ENCODE measurements at places on chromosomes 4 and X. TPM values are rescaled to one million over a fixed set of nuclear protein-coding genes. Genes with fewer than 3 reads are reported as not detected.

The TCEAL1 gene
- total RNA-seq, result 12.5 TPM

The ZNF718 gene
- 6.9 TPM for total RNA-seq

The NKX1-1 gene
- total RNA-seq, result not detected

The SLC4A4 gene
- total RNA-seq, result 0.66 TPM

The PDE5A gene
- 2.6 TPM for total RNA-seq

The FAM47A gene
- total RNA-seq, result not detected

The LAMTOR3 gene
- 20.2 TPM for total RNA-seq

The SULT1E1 gene
- 8.5 TPM for total RNA-seq

The APLN gene
- 92.7 TPM for total RNA-seq

The SRPX gene
- 151 TPM for total RNA-seq

The ARHGAP10 gene
- 22.8 TPM for total RNA-seq

The XAGE1A gene
- total RNA-seq, result not detected

The CSAG1 gene
- not detected for total RNA-seq

The HSFX3 gene
- total RNA-seq, result not detected

The POF1B gene
- total RNA-seq, result not detected

The NPNT gene
- total RNA-seq, result under 0.01 TPM

The ETDB gene
- total RNA-seq, result not detected

The CDS1 gene
- total RNA-seq, result 0.09 TPM

The HNRNPH2 gene
- total RNA-seq, result 85.3 TPM

The MMRN1 gene
- 417 TPM for total RNA-seq

The ADGRL3 gene
- total RNA-seq, result 4.3 TPM

The KDR gene
- 144 TPM for total RNA-seq

The PNMA6F gene
- total RNA-seq, result not detected

The ARHGAP4 gene
- 50.0 TPM for total RNA-seq

The TMSB15A gene
- 0.75 TPM for total RNA-seq

The CTAG1A gene
- not detected for total RNA-seq

The LGI2 gene
- total RNA-seq, result under 0.01 TPM

The NDST4 gene
- not detected for total RNA-seq

The PCSK1N gene
- not detected for total RNA-seq
